ENCODE measurements at places on chromosomes 6 and 20.

DNA sequence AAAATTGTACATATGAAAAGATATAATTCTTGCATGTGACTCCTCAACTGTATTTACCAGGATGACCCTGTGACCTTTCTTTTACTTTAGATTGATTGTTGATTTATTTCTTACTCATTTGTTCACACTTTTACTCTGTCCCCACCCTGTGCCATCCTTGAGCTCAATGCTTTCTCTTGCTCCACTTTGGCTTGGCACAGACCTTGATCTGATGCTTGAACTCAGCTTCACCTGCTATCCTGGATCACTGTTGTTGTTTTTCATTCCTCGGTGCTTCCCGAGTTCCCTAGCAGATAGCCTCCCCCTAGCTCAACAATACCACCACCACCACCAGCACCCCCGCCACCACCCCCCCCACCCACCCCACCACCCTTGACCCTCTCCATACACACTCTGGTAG lies 102.1 kb downstream of the EYA4 start:
- no peak for DNase-seq

DNA sequence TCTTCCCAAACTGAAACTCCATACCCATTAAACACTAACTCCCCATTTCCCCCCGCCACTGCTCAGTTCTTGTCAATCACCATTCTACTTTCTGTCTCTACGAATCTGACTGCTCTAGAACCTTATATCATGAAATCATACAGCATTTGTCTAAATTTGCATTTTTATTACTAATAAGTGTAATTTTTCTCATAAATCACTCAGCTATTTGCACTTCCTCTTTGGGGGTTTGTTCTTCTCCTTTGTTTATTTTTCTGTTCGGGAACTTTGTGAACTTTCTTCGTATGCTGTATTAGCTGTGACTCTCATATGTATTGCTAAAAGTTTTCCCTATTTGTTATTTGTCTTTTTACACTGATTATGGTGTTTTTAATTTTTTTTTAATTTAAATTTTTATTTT lies 152.2 kb downstream of the SLC16A10 start:
- DNase-seq = no peak

GRCh38 chr6:141867767-141868166 lies 265.0 kb upstream of the GJE1 start:
- DNase-seq = no peak

- peak; percentile 81 for DNase-seq
Measured at GRCh38 chr6:90284236-90285041, 12.2 kb downstream of the BACH2 start.

DNA sequence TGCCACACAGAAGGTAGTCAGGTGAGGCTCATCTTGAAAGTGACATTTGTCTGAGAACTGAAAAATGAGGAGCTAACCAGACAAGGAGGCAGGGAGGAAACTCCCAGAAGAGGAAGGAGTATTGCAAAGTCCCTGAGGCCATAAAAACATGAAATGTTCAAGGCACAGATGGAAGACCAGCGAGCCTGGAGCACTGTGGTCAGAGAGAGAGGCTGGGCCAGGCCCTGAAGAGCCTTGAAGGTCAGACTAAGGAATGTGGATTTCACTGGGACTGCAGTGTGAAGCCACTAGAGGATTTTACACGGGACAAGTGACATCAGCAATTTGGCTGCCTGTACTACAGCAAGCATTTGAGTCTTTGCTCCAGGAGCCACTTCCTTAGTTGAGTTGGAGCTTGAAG lies 21.1 kb upstream of the TMEM181 start:
- DNase-seq = no peak

DNA sequence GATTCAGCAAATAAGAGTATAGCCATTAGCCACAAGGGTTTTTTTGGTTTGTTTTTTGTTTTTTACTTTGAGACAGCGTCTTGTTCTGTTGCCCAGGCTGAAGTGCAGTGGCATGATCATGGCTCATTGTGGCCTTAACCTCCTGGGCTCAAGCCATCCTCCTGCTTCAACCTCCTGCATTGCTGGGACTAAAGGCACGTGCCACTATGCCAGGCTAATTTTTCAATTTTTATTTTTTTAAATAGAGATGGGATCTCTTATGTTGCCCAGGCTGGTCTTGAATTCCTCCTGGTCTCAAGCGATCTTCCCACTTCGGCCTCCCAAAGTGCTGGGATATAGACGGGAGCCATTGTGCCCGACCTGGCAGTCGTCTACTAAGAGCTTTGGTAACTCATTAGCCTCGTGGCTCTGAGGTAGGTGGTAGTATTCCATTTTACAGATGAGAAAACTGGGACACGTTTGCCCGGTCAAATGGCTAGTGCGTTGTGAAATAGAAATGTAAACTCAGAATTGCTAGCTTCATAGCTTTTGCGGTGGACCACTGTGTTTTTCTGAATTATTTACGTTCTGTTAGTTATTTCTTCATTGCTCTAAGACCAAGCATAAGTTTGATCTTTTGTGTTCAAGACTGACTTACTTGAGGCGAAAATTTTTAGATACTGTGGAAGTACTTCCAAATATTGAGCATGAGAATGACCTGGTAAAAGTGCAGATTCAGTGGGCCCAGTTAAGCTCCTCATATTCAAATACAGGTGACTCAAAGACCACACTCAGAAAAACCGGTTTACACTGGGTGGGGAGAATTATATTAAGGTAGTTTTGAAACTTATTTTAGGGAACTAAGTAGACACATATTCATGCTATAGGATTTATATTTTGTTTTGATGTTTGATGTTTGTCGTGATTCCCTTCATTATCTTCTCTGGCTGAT lies 2.1 kb downstream of the PANK2 start:
- no peak for DNase-seq
